Activated naive CD8-positive, alpha-beta T cell treated with anti-CD3 and anti-CD28 coated beads for 36 hours (primary cell): ENCODE measurements at places on chromosomes 6 and 20.

DNA sequence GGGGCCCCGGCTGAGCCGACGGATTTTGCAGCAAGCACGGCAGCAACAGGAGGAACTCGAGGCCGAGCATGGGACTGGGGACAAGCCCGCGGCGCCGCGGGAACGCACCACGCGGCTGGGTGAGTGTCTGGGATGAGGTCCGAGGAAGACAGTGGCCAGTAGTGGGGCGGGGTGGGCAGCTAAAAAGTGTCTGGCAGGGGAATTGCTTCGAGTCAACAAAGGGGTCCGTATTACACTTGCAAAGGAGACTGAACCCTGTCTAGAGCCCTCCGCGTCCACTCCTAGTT lies 356 bp downstream of the BYSL start:
- no peak for DNase-seq

DNA sequence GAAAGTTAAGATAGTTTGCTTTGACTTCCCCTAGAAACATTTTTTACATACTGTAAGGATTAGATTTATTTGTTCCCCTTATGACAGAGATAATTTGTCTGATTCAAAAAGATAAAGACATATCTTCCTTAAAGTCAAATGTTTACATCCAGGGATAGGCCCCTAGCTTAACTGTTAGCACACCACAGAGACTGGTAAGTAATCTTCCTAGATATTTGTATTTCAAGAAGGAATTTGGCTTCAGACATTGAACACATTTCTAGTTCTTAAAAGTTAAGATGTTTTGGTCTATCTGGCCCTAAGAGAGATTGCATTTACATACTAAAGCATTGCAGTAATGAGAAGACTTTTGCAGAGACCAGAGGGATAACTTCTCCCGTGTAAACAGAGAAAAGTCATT lies 1201.1 kb upstream of the GJE1 start:
- DNase-seq = no peak

- DNase-seq = no peak
Observed at GRCh38 chr6:131295081-131295480, 159.8 kb downstream of the AKAP7 start.

DNA sequence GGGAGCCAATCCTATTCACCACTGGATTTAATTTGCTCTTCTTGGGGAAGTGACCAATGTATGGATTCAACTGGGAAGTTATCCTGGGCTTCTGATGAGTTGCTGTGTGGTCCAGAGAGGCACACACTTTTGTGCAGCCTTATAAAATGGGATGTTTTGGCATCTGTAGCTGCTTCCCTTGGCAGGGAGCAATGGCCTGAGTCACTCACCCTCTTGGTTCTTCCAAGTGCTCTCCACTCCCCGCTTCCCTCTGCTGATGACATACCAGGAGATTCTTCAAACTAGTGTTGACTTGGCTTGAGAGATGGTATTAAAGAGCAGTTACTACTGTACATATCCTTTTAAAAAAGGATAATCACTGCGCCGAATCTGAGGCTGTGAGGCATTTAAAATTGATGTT lies 105.8 kb downstream of the JARID2 start:
- DNase-seq = no peak

DNA sequence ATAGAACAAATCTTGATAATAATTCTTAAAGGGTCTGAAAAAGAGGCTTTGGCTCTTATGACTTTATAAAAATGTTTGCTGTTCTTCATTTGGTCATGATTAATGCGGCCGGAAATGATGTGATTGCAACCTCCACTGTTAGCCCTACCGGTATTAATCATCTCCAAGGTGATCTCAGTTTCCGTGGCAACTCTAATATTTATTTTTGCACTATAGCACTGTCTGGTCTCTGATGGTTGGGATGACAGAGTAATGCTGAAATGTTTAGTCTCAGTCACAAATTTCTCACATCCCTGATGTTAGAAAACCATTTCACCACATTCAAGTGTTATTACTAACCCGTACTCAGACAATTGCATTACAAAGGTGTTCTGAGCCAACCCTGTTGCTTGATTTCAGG lies 87.4 kb downstream of the TMEM200A start:
- no peak for DNase-seq

DNA sequence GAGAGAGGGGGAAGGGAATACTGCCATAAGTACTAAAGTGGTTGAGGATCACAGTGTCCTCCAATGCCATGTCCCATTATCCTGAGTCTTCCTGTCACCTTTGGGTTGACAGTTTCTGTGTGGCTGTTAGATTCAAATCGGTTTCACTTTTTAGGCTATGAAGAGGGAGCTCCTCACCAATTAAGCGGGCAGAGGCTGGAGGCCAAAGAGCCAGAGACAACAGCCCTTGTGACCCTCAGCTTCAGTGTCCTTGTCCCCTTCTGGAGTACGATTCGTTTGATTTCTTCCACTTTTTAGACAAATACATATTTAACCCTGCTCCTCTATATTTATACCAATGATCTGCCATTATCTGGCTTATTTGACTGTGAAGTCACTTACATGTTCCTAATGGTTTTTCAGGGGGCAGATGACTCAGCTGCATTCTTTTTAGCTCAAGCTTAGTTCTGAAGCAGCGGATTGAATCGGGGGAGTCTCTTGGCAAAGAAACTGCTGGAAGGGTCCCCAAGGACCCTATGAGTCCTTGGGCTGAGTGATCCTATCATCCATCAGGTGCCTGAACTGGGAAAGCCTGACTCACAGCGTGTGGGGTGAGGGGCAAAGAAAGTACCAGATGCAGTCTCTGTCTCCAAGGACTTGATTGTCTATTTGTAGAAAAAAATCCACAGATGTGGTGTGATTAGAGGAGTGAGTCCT lies 18.2 kb downstream of the FERMT1 start:
- no peak for DNase-seq

DNA sequence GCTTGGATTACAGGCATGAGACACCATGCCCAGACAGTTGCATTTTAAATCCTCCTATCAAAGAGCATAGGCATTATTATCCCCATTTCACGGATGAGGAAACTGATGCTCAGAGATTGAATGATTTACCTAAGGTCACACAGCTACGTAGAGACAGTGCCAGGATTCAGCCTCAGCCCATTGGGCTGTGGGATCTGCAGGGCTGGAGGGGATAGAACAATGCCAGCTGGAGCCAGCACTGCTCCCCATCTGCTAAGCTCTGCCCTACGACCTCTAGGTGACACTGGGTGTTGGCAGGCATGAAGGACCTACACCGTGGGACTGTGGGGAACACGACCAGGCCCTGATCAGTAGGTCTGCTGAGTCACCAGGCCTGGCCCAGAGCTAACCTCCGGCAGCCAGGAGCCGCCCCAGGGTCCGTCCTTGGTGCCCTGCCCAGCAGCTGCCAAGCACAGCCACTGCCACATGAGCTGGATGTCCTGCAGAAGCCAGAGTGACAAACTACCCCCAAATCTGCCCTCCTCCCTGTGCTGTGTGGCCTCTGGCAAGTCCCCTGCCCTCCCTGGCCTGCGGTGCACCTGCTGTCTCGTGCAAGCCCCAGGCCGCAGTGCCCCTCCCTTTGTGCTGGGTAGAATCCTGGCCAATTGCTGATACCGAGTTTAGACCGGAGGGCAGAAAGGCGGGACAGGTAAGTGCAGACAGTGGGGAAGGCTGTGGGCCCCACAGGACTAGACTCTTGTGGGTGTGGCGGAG lies 47.6 kb upstream of the PTGIS start:
- DNase-seq = no peak

- DNase-seq = no peak
Observed at GRCh38 chr6:45532721-45533210, 155.0 kb upstream of the SUPT3H start.
